Stimulated activated CD4-positive, alpha-beta T cell treated with anti-CD3 and anti-CD28 coated beads, Interleukin-1b, Interleukin-23, amount 100 ng/mL, for 1 hour (primary cell): ENCODE measurements at places on chromosomes 2 and 18.

DNA sequence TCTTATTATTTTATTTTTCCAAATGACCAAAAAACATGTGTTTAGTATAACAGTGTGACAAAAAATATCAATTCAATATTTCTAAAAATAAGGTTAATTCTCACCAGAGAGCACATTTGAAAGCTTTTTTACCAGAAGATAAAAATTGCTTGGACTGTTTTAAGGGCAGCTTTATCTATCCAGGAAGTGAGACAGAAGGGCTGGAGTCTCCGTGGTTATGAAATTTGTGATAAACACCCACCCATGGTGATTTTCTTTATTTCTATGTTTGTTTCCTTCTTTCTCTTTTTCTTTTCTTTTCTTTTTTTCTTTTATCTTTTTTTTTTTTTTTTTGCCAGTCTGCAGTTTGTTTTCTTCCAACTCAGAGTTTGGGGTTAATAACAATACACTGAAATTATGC lies 298.5 kb downstream of the PIEZO2 start:
- no peak for DNase-seq

DNA sequence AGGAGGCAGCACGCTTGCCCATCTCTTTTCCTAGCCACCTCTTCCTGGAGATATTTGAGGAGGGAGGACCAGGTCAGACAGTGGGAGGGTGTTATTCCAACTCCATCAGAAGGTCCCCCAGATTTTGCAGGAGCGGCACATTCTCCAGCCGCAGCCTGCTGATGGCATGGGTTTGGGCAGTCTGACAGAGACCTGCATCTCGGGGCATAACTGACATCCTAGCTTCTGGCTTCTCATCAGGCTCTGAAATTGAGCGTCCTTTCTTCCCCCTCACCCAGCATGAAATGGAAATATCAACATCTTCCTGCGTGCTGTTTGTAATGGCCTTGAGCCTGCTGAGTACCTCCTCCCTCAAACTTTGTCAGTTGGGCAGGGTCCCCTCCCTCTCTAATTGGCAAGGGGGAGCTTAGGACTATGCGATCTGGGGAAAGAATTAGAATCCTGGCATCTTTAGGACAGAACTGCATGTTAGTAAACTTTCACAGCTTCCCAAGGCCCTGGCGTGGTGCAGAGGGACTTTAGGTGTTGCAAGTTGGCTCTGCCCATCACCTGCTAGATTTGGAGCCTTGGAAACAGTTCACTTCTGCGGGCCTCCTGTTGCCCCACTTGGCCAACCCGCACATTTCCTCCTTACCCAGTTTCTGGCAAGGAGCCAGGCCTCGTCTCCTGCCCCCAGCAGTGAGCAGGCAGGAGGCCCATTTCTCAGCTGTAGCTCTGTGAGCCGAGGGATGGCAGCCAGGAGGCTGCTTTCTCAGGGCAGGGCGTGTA lies 2.2 kb downstream of the ITM2C start:
- no peak for DNase-seq

DNA sequence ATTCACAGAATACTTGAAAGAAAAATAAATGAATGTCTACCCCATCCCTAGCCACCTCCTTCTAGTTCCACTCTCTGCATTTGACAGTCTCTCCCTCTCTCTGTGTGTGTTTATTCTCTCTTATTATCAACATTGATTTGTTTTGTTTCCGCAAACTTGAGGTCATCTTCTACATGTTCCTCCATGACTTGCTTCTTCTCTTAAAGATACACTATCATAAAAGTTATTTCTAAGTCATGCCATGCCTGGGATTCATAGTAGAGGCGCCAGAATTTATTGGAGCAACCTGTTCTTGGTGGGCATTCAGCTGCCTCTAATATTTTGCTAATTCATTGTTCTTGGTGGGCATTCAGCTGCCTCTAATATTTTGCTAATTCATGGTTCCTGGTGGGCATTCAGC lies 58.9 kb upstream of the SMAD7 start:
- DNase-seq, result no peak

GRCh38 chr2:67572721-67573435 lies 175.7 kb downstream of the ETAA1 start:
- DNase-seq, result no peak

DNA sequence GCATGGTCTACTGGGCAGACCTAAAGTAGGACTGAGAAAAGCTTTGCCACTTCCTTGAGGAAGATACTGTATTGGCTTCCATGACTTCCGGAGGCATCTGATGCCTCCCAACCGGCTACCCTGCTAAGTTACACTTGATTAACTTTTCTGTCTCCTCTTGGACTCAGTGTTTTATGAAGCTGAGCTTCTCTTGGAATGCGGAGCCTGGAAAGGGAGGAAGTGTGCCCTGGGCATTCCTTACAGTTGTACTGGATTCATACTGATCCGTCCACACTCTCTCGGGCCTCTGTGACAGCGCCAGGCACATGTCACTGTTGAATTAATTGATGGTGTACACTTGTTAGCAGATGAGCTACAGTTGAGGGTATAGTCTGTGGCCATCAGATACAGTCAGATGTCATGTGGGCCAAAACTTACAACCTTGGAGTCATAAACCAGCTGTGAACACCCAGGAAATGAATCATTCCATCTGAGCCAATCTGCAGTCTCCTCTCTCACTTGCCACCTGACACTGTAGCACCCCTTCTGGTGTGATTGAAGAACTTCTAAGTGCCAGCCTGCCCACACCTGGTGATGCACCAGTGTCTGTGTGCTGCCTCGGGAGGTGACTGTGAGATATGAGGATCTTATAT lies 122.5 kb downstream of the FHOD3 start:
- DNase-seq, result no peak

DNA sequence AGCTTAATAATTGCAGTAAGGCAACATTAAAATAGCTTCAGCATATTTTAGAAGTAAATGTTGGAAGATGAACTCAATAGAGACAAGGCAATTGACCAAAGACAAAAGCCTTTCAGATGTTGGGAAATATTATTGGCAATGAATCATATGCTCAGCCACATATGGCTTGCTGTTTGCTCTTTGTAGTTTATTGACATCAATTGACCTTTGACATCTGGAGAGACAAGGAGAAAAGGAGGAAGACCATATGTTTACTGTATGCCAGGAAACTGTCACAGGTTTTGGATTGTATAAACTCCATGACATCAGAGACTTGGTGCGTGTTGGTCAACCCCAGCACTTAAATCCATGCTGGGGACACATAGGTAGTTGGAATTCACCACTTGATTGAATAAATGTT lies 60.6 kb upstream of the SLC16A14 start:
- DNase-seq, result no peak

DNA sequence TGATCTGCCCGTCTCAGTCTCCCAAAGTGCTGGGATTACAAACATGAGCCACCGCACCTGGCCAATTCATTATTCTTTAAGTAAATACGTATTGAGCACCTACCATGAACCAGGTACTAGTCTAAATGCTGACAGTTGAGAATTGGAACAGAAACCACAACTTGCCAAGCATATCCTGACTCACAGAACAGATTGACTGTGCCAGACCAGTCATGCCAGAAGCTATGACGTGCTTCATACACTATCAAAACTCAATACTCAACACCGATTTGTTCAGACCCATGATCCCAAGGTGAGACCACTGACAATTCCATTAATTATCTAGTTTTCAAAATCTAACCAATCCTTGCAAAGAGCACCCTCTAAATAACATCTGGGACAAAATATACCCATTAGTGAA lies 148.6 kb downstream of the B3GNT2 start:
- DNase-seq, result no peak

- no peak for DNase-seq
Measured at GRCh38 chr2:222594679-222595078, 61.2 kb downstream of the FARSB start.

GRCh38 chr18:13627639-13628038 lies 98.7 kb downstream of the FAM210A start:
- no peak for DNase-seq

DNA sequence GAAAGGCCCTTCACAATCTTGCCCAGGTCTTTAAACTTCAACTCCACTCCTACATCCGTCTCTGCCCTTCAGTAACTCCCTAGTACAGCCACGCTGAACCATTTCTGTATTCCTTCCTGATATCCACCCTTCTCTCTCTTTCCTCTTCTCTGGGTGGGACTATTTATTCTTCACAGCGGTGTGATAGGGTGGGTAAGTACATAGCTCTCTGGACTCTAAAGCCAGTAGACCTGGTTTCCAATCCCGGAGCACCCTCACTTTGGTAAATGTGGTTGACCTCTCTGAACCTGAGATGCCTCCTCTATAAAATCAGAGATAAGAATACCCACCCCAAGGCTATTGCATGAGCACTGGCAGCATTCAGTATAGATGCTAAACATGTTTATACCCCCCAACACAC lies 86.7 kb downstream of the ATL2 start:
- DNase-seq, result no peak

DNA sequence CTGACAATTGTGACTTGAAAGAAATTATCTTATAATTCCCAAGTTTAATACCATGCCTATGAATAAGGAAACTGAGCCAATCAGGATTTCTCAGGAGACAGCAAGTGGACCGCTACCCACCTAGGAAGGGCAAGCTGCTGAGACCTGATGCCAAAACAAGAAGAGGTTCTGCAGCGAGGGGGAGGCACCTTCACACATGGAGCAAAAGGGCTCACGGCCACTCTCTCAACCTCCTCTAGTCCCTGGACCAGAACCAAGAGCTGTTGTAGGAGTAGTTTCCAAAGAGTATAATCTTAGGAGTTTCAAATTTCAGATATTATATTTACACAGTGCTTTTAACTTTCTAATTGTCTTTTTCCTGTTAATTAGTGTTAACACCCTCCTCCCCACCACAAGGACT lies 154.7 kb upstream of the ETAA1 start:
- no peak for DNase-seq

GRCh38 chr18:50621366-50621765 lies 61.5 kb downstream of the MAPK4 start:
- no peak for DNase-seq

DNA sequence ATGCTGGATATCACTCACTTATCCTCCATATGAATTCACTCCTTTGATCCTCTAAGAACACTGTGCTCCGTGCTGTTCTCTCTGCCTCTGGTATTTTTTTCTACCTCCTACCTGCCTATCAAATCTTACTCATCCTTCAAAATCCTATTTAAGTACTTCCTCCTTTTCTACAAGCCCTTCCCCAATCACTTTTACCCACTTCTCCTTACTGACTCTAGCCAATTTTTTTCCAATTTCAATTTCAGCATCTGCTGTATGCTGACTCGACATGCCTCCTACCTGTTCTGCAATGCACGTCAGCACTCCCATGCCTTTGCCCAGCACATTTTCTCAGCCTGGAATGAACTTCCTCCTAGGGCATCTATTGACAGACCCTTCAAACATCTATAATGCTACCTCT lies 37.3 kb upstream of the LNPK start:
- no peak for DNase-seq

GRCh38 chr2:95048825-95049682 lies 23.5 kb downstream of the MAL start:
- DNase-seq, result no peak

DNA sequence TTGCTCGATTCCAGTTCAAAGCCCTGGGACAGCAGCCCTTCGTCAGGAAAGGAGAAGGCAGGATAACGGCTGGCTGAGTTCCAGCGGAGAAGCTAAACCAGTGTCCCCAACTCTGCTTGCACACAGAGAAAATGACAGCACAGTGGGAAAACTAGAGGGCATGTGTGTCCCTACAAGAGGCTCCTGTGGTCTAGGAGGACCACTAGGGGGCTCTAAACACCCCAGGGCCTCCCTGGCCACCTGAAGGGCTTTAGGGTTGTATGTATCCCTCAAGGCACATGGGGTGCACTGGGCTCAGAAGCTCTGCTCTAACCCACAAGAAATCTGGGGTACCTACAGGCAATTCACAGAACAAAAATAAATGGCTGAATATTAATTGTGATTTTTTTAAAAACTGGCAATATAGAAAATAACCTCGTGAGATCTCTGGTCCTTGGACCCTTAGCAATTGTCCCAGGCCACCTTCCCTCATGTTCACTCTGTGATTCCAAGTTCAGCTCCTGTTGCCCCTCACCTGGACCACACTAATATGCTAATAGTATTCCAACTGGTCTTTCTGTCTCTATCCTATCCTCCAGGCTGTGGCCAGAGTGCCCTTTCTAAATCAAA lies 17.5 kb downstream of the STAT1 start:
- DNase-seq, result no peak

DNA sequence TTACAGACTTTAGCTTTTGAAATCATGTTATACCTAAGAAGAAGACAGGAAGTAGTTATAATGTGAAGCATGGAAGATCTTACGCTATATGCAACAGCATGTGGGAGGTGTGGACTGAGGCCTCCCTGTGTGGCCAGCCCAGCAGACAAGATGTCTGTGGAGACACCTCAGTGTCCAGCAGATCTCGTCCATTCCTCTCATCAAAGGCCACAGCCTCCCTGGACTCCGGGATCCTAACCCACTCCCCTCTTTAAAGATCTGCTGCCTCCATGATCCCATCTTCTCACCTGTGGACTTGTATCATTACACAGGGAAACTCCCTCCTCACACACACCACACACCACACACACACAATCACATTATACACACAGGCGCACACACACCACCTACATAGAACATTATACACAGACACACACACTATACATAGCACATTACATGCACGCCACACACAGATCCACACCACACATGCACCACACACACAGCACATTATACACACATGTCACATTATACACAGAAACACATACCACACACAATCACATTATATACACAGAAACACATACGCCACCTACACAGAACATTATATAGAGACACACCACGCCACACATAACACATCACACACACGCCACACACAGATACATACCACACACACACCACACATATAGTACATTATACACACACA lies 89.5 kb downstream of the PXDN start:
- DNase-seq, result no peak

DNA sequence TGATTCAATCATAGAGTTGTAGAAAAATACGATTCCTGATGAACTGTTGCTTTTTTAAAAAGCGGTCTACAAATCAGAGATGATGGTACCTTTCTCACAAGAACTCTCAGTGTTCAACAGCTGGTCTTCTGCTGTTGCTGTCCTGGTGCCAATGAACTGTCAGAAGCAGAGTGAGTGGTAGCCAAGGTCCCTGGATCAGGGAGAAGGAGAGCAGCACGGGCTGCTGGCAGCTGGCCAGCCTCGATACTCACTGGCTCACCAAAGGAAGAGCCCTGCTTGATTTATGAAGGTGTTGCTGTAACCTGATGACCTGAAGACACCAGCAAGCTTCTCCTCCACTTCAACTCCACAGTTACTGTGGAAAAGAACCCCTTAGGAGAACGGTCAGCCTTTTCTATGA lies 300.8 kb upstream of the SOX11 start:
- DNase-seq, result no peak

- no peak for DNase-seq
Measured at GRCh38 chr2:29281086-29281915, 166.1 kb downstream of the CLIP4 start.
